ENCODE measurements at places on chromosomes 1 and 21. TPM values are rescaled to one million over a fixed set of nuclear protein-coding genes. Genes with fewer than 3 reads are reported as not detected.

The MORN1 gene
- 17.8 TPM for total RNA-seq

The OR2T10 gene
- total RNA-seq = not detected

The PDZK1 gene
- under 0.01 TPM for total RNA-seq

The SGIP1 gene
- 2.2 TPM for total RNA-seq

The OLFML2B gene
- total RNA-seq = 1.1 TPM

The CFAP45 gene
- 0.81 TPM for total RNA-seq

The ZSCAN20 gene
- total RNA-seq = 1.9 TPM

The AGMAT gene
- 1.1 TPM for total RNA-seq

The ADAMTS4 gene
- under 0.01 TPM for total RNA-seq
